Heart left ventricle (tissue), 16 donors: ENCODE measurements at places on chromosomes 12 and 14.

DNA sequence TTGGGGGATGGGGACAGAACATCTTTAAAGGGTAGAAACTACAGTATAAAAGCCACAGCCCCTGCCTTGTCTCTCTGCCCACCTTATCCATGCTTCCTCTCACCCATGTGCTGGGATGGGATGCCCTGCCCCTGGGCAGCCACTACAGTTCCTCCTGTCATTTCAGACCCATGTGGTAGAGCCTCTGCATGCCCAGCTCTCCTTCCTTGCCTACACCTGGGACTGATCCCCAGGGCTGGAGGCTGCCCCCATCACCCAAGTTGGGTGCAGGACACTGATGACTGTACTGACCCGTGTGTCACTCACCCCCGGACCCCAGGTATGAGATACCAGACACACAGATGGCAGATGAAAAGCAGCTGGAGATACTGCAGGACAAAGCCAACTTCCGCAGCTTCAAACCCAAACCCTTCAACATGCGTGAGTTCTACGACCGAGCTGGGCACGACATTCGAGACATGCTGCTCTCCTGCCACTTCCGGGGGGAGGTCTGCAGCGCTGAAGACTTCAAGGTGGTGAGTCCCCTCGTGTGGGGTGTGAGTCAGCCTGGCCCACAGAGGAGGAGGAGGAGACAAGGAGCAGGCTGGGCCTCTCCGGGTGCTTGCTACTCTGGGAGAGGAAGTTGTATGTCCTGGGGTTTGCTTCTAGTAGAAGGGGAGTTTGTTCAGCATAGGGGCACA lies 2.2 kb downstream of the ASIC1 start:
- DNase-seq: no peak

GRCh38 chr14:52348776-52349175 lies 34.7 kb downstream of the PTGER2 start:
- DNase-seq: no peak

- DNase-seq: no peak
These were observed 254.4 kb upstream of the CCDC196 start for GRCh38 chr14:66231820-66232219.

GRCh38 chr14:69008421-69008884 lies 29.4 kb upstream of the ACTN1 start:
- DNase-seq: no peak

DNA sequence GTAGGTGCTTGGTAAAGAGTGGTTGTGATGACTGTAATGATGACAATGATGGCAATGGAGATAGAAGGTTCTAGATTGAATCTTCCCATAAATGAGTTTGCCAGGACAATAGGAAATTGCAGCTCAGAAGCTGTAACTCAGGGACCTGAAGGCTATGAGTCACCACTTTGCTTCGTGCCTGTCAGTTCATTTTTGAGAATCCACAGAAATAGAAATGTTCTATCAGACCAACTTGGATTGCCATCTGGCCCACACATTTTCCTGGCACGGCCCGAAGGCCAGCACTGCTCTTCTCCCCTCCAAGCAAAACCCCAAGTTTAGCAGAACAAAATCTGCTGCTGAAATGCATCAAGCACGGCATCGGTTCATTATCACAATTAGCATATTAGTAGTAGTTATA lies 1127.0 kb downstream of the BCL11B start:
- DNase-seq: no peak
